ENCODE measurements at places on chromosomes 6 and 20. TPM values are rescaled to one million over a fixed set of nuclear protein-coding genes. Genes with fewer than 3 reads are reported as not detected.

The IPCEF1 gene
- total RNA-seq, result 0.34 TPM

The EPB41L1 gene
- total RNA-seq, result 25.0 TPM

The SEL1L2 gene
- not detected for total RNA-seq

The CMTR1 gene
- 22.9 TPM for total RNA-seq

The CAGE1 gene
- not detected for total RNA-seq

The VGLL2 gene
- total RNA-seq, result not detected

The COL11A2 gene
- 0.38 TPM for total RNA-seq

The BTBD3 gene
- total RNA-seq, result 31.6 TPM

DNA sequence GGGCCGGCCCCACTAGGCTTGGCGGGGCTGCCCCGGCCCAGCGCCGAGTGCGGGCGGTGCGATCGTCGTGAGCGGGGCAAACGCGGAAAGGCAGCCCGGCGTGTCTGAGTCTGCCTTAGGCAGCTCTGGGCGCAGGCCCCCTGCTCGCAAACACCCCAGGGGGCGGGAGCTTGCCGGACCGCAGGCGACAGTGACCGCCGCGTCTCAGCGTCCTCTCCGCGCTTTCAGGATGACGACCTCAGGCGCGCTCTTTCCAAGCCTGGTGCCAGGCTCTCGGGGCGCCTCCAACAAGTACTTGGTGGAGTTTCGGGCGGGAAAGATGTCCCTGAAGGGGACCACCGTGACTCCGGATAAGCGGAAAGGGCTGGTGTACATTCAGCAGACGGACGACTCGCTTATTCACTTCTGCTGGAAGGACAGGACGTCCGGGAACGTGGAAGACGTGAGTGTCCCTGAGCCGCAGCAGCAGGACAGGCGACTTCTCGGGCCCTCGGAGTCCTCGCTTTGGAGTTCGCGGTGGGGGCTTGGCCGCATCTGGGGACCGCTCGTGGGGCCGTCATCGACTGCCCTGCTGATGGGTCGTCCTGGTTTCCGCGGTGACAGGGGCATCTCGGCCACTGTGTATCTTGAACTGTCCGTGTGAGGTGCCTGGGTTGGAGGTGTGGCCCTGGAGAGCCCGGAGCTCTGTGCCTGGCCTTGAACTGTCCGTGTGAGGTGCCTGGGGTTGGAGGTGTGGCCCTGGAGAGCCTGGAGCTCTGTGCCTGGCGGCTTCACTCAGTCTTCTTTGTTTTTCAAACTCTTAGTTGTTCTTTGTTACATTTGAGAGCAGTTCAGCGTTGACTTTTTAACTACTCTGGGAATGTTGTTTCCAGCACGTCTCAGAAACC is 786 bp downstream of the ADRM1 start:
- no peak for DNase-seq

DNA sequence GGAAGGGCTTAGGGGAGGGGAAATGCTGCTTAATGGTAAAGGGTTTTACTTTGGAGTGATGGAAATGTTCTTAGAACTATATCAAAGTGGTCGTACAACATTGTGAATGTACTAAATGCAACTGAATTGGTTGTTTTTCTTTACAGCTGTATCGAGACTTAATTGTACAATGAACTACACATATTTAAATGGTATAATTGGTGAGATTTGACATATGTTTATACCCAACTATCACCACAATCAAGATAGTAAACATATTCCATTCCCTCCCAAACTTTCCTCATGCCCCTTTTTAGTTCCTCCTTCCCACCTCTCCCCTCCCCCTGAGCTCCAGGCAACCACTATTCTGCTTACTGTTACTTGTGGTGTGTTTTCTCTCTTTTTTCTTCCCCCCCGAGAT is 44.0 kb downstream of the SCAND1 start:
- DNase-seq, result no peak

DNA sequence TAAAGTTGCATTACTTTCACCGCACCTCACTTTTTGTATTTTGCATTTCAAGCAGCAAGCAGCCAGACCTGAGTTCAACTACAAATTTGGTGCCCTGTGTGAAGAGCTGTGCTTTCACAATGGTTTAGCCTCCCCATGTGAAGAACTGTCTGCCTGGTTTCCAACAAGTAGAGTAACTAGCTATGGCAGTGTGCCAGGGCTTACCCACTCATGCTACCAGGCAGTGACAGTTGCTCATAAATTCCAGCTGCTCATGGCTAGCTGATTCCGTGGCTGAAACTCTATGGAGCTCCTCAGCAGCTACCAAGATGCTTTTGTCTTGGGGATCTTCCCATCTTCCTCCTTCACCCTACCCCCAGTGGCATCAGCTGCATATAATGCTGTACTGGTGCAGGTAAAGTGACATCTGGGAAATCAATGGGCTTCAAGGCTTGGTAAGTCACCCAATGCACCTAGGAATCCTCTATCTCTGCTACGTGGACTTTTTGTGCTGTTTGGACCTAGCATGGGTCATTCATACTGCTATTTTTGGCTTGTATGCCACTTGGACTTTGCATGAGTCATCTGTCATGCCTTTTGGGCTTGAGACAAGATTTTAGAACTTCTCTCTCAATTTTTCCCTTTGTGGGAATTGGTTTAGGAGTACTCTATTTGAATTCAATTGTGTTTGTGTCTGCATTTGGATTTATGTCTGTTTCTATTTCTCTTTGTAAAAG is 176.5 kb upstream of the GJE1 start:
- DNase-seq, result no peak

- DNase-seq, result no peak
These were observed 17.7 kb upstream of the BCLAF1 start for GRCh38 chr6:136307351-136307750.

- DNase-seq, result no peak
These were observed 1.1 kb upstream of the MRGBP start for GRCh38 chr20:62795023-62795761.

GRCh38 chr6:126040826-126041225 is 54.5 kb downstream of the TRMT11 start:
- peak; percentile 71 for DNase-seq

GRCh38 chr6:106381881-106382280 is 21.4 kb downstream of the CRYBG1 start:
- no peak for DNase-seq

GRCh38 chr20:43722153-43722505 is 4.7 kb downstream of the GTSF1L start:
- no peak for DNase-seq

DNA sequence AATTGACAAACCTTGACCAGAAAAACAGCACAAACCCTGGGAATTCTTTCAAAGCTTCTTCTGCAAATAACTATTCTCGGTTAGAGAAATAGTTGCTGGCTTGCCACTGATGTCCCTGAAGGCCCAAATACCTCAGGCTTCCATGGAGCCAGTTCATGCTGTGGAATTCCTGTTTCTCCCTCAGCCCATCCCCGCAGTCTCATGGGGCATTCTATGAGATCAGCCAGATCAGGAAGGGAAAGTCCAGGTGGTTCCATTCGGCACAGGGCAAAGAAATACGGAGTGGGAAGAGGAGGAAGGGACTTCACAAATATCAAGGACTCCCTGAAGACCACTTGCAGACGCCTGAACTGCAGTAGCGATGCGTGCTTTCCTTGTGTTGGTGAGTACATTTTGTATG is 63.3 kb downstream of the MYLK4 start:
- DNase-seq, result no peak

DNA sequence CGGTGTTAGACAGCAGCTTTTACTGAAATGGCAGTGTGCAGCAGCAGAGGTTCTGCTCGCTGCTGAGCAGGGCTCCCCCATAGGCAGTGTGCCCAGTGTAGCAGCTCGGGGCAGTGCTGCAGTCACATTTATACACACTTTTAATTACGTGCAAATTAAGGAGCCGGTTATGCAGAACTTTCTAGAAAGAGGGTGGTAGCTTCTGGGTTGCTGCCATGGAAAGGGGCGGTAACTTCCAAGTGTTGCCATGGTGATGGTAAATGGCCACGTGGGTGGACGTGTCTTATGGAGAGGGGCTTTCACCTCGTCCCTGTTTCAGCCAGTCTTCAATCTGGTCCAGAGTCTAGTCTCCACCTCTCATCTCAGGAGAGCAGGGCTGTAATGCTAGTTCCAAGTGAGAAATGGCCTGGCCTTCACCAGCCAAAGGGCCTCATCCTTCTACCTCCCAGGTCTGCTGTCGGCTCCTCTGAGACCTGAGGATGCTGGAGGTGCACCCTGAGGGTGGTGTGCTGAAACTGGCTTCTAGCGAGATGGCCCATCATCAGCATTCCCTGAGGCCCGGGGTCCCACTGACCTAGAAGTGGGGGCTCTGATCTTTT is 180.5 kb upstream of the PMEPA1 start:
- DNase-seq, result no peak

DNA sequence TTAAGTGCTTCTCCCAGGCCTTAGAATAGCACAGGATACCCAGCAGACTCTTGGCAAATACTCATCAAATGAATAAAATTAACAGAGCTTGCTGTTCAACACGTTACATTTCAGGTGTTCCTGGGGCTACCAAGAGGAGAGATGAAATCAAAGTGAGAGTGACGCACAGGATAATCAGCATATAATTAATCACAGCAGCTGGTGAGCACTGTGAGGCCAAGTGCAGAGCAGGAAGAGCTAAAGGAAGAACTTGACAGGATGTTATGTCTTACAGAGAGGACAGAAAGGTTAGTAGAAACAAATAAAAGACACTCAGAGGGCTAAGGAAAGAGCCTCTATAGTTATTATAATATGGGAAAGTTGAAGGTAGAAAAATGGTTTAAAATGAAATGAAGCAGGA is 8.8 kb downstream of the PPIL1 start:
- DNase-seq, result no peak

DNA sequence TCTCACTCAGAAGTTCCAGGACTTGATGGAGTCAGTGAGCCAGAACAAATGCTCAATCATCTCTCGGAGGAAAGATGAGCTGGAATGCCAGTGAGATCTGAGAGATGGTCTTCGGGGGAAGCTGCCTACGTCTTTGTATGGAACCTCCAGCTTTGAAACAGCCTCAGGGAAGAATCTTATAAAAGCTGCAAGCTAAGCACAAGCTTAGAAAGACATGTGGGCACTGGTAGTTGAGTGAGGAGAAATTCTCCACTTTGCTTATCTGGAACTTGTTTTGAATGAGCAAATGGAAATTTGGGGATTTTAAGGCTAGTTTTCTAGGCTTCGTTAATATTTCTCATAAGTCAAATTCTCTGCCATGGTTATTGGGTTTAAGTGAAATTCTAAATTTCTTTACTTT is 594.4 kb downstream of the QKI start:
- DNase-seq, result no peak

- no peak for DNase-seq
These were observed 49.7 kb downstream of the NOL4L start for GRCh38 chr20:32535316-32535952.

DNA sequence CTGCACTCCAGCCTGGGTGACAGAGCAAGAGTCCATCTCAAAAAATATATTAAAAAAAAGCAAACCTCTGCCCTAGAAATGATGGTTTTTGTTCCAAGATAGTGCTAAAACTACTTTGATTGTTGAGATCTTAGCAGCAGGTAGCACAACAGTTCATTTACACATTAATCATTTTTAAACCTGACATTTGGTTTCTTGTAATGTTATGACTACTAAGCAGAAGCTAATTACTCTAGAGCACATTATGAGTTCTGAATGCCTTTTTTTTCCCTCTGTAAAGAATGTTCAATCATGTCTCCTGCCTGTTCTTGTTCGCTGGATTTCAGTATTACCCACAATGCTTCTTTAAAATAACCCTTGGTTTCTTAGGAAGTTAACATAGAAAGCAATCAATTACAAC is 24.7 kb upstream of the PHF3 start:
- DNase-seq, result no peak

- no peak for DNase-seq
These were observed 210.9 kb downstream of the FNDC1 start for GRCh38 chr6:159380114-159380513.

DNA sequence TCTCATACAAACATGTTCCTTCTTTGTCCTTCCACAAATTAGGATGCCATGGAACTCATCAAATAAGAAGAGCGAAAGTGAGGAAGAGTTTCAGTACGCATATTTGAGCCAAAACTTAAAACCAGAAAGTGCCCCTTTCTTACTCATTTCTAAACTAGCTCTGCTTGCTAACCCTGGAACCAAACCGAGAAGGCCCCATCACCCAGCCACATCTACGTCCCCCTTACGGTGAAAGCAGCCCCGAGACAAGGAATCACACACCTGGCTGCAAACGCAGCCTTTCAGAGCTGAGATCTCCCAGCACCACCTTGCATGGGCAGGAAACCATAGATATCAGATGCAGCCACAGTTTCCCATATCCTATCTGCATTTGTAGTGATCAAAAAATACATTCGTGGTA is 28.5 kb downstream of the TRERF1 start:
- no peak for DNase-seq

DNA sequence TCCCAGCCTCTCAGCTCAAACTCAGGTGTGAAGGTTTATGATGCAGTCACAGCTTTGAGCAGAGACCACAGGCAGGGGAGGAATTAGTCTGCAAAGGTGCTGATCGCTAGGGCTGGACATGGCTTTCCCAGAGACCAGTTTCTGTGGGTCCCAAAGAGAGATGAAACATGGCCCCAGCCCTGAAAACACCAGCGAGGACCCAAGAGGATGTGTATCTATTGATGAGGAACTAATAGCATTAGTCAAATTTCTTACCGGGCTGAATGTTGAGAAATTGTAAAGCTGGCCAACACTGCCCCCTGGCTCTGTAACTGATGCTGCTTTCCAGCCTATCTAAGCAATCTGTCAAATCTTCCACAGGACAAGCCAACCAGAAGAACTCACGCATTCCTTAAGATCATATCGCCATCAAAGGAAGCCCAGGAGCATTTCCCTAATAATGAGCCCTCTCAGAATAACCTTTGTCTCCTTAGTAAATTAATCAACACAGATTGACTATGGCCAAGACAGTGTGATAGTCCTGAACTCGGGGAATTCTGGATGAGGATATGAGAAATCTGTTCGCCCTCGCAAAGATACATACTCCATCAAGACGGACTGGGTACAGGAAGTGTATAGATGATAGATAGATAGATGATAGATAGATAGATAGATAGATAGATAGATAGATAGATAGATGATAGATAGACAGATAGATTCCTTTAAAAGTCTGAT is 7.8 kb upstream of the ACSS1 start:
- DNase-seq, result no peak

- no peak for DNase-seq
These were observed 39.1 kb downstream of the TMX4 start for GRCh38 chr20:7980332-7981046.

- no peak for DNase-seq
These were observed 3.0 kb downstream of the WFDC5 start for GRCh38 chr20:45111799-45112471.

Data from kidney epithelial cell (primary cell).